ENCODE measurements at places on chromosomes 6 and 20.

- no peak for DNase-seq
These were observed 136.0 kb upstream of the RNF24 start for GRCh38 chr20:4151342-4151741.

- no peak for DNase-seq
These were observed 304.7 kb downstream of the QKI start for GRCh38 chr6:163719028-163719742.

- DNase-seq, result no peak
These were observed 26.9 kb downstream of the FIG4 start for GRCh38 chr6:109717971-109718370.

DNA sequence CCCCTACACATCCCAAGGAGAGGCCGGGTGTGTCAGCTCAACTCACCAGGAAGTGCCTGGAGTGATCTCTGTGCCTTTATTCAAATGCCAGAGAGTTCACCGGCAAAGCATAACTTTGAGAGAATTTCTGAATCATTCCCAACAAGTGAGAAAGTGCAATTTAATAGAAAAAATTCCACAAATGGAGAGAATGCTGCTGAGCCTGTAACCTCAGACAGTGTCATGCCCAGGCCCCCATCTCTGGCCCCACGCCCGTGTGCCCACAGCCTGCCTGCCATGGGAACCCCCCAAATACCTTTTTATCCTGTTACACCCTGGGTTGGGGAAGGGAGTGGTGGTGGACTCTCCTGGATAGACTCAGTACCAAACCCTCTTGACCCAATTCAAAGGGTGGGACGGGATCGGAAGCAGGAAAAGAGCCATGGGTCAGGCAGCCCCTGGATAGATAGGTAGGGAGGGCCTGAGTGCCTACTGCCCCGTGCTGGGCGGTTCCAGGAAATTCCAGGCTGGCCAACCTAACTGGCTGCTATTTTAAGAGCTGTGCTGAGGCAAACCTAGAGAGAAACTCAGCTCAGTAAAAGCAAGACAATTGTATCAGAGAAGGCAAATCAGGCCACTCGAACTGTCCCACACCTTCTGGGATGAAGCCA is 179.0 kb upstream of the FOXA2 start:
- DNase-seq, result no peak

DNA sequence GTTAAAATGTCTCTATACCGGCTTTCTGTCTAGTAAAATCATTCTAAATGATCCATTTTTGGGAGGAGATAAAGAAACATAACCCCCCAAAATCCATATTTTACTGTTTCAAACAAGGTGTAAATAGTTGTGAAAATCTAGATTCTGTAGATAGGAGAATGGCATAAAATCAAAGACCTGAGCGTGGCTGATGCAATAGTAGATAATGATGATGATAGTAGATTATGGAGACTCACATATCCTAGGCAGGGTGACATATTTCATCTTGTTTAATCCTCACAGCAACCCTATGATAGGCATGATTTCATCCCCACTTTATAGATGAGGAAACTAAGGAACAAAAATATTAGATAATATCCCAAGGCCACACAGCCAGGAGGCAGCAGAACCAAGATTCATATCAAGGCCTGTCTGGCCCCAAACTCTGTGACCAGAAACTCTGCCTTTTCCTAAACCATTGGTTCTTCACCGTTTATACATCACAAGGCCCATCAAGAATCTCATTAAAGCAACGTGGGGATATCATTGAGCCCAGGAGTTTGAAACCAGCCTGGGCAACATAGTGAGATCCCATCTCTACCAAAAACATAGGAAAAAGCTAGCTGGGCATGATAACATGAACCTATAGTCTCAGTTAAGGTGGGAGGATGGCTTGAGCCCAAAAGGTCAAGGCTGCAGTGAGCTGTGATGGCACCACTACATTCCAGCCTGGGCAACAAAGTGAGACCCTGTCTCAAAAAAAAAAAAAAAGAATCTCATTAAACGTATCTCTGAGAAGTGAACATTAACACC is 55.6 kb downstream of the BPIFB1 start:
- DNase-seq, result no peak

Measured in fibroblast of lung (primary cell).